Stimulated activated CD8-positive, alpha-beta memory T cell treated with anti-CD3 and anti-CD28 coated beads, Interleukin-15, amount 100 ng/mL, for 4 hours (primary cell): ENCODE measurements at places on chromosomes 3 and 15.

- no peak for DNase-seq
Observed at GRCh38 chr3:52507359-52507758, 12.2 kb downstream of the STAB1 start.

DNA sequence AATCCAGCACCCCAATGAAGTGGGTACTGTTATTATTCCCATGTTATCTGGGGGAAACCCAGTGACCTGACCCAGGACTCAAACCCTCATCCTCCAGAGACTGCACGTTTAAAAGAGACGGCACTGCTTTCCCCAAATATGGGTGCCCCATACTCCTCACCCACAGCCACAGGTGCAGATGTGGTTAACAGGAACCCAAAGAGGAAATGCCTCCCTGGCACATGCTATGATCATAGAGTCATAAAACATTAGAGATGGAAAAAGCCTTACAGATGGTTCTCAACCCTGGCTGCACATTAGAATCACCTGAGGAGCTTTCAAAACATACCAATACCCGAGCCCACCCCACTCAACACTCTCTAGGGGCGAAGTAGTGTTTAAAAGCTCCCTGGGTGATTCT, 111.5 kb downstream of the SEMA5B start:
- DNase-seq: no peak

DNA sequence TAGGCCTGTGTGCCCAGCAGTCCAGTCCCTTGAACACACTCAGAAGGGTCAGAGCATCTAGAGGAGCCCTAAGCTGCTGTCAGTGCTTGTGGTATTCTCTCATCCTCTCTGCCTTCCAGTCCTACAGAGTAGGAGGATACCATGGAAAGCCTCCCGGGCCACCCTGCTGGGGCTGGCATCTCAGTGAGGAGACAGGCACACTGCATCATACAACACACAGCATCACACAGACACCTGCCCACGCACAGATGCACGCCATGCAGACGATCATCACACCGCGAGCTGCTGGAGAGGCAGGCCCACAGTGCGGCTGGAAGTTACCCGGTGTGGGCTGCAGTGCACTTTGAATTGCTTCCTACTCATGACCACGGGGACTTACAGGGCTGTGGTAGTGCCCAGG, 15.2 kb downstream of the GABRA5 start:
- DNase-seq: no peak

- no peak for DNase-seq
Observed at GRCh38 chr3:168803536-168803935, 707.8 kb upstream of the GOLIM4 start.

DNA sequence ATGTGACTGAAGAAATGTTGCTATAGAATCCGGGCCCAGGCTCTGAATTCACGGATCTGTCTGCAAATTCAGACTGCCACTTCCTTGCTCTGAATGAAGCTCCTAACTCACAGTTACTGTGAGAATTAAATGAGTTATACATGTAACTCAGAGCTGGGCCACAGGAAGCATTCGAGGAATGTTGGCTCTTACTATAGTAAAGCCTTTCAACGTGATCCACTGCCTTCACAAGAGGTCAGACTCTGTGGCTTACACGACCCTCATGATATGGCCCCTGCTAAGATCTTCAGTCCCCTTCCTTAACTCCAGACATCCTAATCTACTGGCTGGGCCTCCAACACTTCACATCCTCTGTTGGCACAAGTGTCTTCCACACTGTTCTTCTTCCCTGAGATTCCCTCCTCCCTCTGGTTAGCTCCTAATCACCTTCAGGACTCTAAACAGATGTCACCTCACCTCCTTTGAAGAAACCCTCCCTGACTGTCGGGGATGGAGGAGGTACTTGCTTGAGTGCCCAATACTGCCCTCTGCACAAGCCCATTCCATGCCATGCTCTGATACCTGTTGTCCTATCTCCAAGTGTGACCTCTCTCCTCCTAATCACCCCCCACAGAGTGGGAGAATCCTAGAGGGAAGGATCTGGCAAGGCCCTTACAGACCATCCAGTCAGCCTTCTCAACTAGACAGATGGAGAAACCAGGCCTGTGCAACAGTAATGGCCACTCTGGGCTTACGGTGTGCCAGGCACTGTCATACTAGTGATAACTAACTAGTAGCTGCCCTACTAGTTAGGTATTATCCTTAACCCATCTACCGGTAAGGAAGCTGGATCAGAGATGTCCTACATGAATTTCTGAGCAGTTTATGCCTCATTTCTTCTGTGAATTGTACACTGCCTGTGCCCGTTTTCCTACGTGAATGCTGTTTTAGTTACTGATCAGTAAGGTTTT, 1.3 kb downstream of the ACTR8 start:
- DNase-seq: no peak

- no peak for DNase-seq
Observed at GRCh38 chr3:58215317-58216025, 4.7 kb upstream of the DNASE1L3 start.

GRCh38 chr3:195005759-195006510, 265.0 kb downstream of the XXYLT1 start:
- DNase-seq: no peak

DNA sequence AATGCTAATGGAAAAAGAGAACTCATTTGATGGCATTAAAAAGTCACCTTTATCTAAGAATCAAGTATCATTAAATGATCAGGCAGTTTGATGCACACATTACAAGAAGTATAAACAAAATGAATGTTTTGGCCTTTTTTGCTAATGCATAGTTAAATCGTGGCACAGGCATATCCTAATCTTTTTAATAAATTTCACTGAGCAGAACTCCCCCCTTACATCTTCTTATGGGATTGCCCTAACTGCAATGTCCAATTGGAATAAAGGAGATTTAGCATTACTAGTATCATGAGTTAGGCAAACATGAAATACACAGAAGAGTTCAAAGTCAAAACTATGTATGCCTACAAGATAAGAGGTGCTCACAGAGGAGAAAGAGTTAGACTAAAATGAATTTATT, 32.7 kb downstream of the USF3 start:
- no peak for DNase-seq

GRCh38 chr15:85821545-85821944, 26.8 kb upstream of the KLHL25 start:
- DNase-seq: no peak

DNA sequence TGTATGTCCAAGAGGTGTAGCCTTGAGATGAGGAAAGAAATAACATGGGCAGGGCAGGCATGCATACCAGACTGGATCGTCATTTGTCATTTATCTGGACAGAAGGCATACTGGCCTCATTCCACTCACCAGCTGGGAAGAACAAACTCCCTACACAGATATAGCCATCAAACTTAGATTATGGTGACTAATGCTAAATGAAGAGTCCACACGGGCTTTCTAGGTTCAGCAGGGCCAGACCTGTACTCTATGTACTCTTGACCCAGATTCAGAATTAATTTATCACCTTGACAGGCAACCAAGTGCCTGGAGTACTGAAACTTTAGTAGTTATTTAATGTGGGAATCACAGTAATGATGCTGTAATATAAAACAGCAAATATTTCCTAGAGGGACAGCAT, 164.3 kb upstream of the IL12A start:
- no peak for DNase-seq

DNA sequence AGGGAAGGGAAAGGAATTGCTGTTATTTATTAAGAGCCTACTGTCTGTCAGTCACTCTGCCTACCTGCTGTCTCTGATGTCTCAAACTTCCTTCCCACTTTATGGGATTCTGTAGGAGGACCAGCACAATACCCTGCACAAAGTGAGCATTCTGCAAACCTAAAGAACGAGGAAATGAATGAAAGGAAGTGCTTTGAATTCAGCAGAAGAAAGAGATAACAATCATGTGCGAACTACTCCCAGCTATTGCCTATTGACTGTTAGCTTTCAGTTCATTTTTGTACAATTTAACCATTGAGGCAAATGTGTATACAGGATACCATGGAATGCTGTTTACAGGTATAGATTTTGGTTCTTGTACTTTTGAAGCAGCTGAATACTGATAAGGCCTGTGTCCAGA, 66.8 kb downstream of the CMSS1 start:
- DNase-seq: no peak

GRCh38 chr3:17243621-17244020, 358.9 kb downstream of the PLCL2 start:
- DNase-seq: no peak
